DMS79 treated with DMSO at 0.1 percent for 48 hours (cell line): ENCODE measurements at places on chromosomes 11 and 22.

DNA sequence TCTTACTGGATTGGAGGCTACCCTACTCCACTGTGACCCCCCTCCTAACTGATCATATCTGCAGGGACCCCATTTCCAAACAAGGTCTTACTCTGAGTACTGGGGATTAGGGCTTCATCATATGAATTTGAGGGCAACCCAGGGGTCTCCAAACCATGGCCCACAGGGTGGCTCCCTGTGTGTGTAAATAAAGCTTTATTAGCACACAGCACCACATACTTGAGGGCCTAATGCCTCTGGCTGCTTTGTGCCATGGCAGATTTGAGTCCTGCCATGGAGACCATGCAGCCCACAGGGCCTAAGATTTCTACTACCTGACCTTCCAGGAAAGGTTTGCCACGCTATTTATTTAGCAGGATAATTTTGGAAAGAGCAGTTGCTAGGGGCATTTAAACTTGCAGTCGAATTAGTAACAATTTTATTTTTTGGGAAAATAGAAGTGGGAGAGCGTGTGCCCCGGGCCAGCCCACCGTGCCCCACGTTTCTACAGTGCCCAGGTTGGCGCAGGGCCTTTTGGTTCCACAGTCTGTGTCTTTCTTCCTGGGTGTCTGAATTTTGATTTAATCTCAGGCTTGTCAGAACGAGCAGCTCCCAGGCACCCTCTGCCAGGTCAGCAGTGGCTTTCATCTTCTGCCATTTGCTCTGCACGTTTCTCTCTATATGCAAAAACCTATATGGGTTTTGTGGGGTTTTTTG, 92.3 kb downstream of the KCNQ1 start:
- DNase-seq, result no peak

DNA sequence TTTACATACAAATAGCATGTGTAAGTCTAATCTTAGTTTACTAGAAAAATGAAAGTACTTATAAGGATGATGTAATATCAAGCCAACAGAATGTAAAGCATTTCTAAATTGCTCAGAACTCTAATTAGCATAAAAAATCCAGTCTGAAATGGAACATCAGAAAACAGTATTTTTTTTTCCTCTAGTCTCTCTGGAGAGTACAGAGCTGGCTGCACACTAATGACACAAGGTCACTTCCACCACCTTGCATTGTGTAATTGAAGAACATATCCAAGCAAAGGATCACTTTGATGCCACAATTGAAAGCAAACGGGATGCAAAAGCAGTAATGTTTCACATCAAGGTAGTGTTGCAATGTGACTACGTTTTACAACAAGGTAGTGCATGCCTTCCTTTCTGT, 548.0 kb upstream of the LUZP2 start:
- no peak for DNase-seq

DNA sequence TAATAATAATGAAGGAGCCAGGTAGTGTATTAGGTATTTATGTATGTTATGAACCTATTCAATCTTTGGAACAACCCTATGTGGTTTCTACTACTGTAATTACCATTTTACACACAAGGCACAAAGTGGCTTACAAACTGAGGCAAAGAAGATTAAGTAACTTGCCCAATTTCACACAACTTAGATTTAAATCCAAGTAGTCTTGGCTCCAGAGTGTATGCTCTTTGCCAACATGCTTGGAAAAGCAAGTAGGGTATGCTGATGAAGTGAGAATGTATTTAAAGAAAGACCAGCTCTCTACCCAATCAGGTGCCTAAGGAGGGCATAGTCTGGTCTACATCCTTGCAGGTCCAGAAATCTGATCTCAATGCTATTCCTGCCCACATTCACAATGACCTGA, 463.2 kb downstream of the METTL15 start:
- no peak for DNase-seq

DNA sequence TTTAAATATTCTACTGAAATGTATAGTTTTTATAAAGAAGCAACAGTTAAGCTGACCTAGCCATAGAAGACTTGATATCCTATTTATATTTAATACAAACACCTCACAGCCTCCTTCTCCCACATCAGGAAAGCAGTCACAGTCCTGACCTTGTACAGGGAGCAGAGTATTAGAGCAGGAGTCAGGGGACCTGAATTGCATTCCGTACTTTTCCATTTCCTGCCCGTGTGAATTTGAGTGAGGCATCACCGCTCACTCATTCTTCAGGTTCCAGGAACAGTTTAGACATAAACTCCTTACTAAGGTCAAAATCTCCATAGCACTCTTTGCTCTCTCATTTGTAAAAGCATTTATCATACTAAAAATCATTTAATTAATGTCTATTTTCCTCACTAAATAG, 482.5 kb upstream of the FAT3 start:
- DNase-seq, result no peak

- no peak for DNase-seq
These were observed 24.5 kb downstream of the GAS2 start for GRCh38 chr11:22690871-22691270.

DNA sequence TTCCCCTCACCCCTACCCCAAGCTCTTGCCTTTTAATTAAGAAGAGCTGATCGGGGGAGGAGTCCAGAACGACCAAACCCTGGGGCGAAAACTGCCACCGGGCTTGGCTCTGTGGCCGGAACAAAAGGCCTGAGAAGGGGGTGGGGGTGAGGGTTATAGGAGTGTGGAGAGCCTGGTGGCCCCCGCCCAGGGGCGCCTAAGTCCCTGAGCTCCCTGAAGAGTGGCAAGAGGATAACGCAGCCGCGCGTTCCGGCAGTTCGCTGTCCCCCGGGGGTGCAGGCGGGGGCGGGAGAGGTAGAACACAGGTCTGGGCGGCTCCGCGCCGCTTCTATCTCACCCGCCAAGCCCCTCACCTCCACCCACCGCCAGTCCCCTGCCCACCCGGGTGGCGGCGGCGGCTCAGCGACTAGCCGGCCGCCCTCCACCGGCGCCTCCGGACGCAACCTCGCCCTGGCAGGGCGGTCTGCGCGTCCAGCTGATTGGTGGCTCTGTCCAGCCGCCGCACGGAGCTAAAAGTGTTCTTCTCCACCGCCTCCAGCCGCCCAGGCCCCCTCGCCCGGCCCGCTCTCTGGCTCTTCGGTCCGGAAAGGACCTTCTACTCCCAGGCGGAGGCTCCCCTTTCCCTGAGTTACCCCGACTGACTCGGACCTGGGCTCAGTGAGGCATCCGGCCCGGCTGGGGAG, 18.7 kb upstream of the BDNF start:
- peak; percentile 68 for DNase-seq
